Spinal cord (tissue), 10 donors: ENCODE measurements at places on chromosomes 6 and 20. TPM values are rescaled to one million over a fixed set of nuclear protein-coding genes. Genes with fewer than 3 reads are reported as not detected.

STMND1 gene
- 0.33 TPM for polyA plus RNA-seq

SIRPD gene
- polyA plus RNA-seq: not detected

SYCP2 gene
- 5.1 TPM for polyA plus RNA-seq

MCM9 gene
- 11.2 TPM for polyA plus RNA-seq

IYD gene
- polyA plus RNA-seq: 0.06 TPM

IGF2R gene
- polyA plus RNA-seq: 23.8 TPM

FAM217A gene
- polyA plus RNA-seq: 1.0 TPM

KCNG1 gene
- 10.2 TPM for polyA plus RNA-seq

RIPOR3 gene
- 9.3 TPM for polyA plus RNA-seq

GSTA3 gene
- not detected for polyA plus RNA-seq

OR2W1 gene
- polyA plus RNA-seq: not detected

BPI gene
- polyA plus RNA-seq: 5.0 TPM

RAET1G gene
- polyA plus RNA-seq: 0.70 TPM

RHAG gene
- polyA plus RNA-seq: 0.27 TPM

FNDC1 gene
- polyA plus RNA-seq: 10.7 TPM

BPIFA1 gene
- not detected for polyA plus RNA-seq

BACH2 gene
- polyA plus RNA-seq: 13.0 TPM
